ENCODE measurements at places on chromosomes 12 and 14.
A peak's percentile ranks its signal among the peaks of the same experiment; 100 is the strongest.

DNA sequence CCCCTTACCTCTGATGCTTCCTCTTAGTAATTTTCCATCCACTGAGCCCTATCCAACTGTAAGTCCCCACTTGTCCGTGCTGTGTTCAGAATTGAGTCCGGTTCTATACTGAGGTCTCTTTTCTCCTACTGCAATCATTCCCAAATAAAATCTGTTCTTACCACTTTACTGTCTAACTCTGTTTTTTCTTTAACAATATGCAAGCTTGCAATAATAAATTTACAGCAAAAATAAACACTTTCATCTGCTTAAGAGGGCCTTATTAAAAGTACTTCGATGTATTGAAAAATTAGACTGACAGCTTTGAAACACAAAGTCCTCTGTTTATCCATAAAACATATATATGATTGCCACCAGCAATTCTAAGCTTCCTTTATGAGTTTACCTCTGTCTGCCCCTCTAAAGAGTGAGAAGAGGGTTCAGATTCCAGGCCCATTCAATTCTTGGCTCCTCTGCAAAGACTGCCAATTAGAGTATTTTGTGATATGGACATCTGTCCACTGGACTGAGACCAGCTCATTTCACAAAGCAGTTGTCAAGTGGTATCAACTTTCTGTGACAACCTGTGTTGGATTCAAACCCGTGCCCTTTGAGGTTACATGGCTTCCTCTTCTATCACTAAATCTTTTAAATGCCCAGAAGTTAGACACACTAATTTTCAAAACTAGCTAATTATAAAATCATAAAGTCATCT is 39.9 kb upstream of the G2E3 start:
- no peak for DNase-seq

DNA sequence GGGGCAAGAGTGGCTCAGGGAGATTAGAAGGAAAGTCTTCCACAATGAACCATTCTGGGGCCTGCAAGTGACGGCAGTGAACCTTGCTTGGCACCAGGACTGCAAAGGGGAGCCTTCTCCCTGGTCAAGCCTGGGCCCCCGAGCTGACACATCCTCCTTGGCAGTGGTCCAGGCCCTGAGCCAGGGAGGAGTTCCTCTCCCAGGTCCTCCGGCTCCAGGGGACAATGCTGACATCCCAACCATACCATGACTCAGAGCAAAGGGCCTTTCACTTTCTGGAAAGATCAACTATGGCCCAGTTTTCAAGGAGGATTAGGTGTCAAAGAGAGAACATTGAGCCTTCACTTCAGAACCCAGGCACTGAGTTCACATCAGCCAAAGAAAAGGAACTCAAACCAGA is 756.5 kb upstream of the TBX3 start:
- no peak for DNase-seq

DNA sequence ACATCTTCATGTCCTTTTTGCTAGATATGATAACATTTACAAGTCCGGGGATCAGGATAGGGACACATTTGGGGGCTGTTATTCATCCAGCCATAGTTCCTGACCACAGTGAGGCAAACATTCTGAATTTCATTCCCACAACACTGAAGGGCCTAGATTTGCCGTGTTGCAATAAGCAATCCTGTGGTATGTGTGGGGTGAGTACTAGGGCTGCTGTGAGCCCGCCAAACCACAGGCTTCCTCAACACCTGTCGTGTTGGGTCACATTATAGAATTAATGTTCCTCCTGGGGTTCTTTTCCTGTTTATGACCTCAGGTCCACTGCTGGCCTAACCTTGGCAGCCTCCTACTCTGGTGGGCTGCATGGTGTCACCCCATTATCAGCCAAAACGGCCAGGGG is 119.2 kb downstream of the TBC1D30 start:
- no peak for DNase-seq

DNA sequence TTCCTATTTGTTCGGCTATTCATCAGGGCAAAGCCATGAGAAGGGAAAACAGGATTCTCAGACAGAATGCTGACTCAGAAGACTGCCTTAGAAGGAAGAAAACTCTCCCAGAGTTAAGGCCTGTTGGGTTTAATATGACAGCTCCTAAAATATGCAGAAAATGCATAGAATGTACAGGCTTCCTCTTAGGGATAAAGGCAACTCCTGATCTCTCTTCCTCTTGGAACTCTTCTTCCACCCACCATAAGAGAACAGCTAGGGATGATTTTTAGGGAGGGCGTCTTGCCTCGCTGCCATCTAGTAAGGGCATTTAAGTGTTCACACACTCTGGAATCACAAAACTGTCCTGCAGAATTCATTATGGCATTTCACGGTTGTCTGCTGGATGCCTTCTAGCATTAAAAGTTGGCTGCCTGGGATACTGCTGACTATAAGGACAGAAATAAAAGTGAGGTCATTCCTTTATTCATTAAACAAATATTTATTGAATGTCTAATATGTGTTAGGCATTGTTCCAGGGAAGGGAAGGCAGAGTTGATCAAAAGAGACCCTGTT is 73.7 kb downstream of the DCAF5 start:
- no peak for DNase-seq

- DNase-seq: peak; percentile 8
Observed at GRCh38 chr12:3885277-3886094, 12.3 kb upstream of the PARP11 start.

DNA sequence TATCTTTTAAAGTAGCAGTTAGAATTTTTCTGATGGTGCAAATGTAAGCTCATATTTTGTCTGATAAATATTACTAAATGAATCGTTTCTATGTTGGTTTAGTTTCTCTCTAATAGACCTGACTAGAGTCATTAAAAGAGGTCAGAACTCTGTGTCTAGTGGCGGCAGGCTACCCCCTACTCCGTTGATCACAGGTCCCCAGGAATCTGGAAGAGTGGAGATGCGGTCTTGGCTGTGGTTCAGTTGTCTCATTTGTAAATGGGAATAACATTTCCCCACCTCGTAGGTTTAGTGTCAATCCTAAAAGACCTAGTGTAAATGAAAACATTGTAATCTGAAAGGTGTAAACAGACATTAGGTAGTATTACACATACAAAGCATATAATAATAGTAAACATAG is 4.7 kb upstream of the FOXJ2 start:
- no peak for DNase-seq

DNA sequence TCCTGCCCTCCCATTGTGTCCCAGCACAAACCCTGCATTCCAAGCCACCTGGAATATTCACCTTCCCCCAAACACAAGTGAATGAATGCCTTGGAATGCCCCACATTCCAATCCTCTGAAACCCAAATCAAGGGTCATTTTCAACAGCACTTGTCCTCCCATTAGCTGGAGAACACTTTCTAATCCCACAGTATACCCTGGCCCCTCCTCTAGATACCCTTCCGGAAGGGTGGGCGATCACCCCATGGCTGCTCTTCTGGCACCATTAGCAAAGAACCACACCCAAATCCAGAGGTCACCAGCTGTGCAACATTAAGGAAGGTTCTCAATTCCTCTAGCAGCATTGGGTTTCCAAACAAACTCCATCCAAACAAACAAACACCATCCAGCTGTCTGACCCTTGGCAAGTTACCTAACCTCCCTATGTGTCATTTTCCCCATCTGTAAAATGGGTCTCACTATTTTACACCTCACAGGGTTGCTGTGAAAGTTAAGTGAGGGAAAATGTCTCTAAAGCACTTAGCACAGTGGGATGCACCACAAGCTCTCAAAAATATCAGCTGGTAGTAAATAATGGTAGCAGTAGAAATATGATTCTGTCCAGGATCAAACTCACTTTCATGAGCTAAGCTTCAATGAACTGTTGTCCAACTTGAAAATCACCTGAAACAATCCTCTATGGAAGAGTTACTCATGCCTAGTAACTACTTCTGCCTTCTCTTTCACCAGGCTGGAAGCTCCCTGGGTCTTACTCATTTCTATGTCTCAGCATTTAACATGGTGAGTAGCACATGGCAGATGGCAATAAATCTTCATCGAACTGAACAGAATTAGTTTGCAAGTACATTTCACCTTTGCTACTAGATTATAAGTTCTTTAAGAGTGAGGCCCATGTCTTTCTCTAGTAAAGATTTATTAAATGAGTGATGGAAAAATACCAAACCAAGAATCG is 5.3 kb downstream of the NUAK1 start:
- DNase-seq: no peak

GRCh38 chr12:114209861-114210260 is 196.1 kb downstream of the TBX5 start:
- no peak for DNase-seq

GRCh38 chr14:99122521-99123125 is 149.4 kb downstream of the BCL11B start:
- no peak for DNase-seq

DNA sequence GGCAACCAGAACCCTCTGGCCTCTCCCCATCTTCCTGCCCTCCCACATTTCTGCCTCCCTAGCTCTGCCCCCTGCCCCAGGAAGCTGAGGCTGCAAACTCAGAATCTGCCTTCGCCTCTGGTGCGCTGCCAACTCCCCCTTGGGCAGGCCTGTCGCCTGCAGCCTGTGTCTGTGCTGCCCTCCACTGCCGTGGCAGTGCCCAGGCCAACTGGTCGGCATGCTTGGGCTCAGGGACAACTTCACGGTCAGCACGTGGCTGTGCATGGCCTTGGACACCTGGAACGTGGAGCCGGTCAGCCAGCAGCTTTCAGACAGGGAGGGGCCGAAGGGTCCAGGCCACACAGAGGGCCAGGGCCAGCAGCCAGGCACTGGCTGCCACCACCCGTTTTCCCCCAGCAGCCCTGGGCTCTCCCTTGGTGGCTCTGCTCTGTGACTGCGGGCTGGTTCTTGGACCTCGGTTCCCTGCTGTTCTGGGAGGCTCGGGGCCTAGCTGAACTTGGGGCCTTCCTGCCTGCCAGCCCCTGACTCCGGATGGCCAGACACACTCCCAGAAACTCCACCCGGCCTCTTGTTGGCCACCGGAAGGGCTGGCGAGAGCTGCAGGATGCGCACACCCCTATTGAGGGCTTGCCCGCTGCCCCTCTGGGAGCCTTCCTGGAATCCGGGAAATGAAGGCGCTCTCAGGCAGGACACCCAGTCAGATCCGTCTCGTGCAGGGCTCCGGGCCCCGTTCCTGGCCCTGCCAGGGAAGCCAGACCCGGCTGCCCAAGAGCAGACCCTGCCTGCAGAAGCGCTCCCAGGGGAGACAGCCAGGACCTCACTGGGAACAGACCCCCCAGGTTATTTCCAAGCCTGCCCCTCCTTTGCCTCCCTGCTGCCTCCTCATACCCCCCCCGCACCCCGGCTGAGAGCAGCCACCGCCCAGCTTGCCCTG is 34.2 kb upstream of the PPP1R13B start:
- no peak for DNase-seq

GRCh38 chr14:92247947-92248346 is 75.0 kb upstream of the SLC24A4 start:
- DNase-seq: no peak

GRCh38 chr12:44873898-44874297 is 2.2 kb downstream of the NELL2 start:
- peak; percentile 0 for DNase-seq

DNA sequence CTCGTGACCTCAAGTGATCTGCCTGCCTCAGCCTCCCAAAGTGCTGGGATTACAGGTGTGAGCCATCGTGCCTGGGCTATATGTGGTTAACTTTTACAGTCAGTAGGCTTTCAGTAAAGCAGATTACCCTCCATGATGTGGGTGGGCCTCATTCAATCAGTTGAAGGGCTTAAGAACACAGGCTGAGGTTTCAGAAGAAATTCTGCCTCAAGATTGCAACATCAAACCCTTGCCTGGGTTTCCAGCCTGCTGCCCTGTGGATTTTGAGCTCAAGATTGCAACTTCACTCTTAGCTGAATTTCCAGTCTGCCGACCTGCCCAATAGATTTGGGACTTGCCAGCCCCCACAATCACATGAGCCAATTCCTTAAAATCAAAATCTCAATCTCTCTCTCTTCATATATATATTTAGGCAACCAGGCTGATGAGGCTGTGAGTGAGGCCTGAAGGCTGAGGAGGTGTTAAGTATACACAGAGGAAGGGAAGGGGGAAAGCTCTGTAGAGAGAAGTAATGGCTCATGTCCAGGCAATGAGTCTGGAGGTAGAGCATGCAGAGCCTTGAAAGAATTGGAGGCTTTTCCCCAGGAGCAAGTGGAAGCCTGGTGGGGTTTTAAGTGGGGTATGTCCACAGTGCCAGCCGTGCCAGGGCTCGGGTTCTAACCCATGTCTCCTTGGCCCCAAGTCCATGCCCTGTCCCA is 33.3 kb upstream of the ACTN1 start:
- DNase-seq: no peak

DNA sequence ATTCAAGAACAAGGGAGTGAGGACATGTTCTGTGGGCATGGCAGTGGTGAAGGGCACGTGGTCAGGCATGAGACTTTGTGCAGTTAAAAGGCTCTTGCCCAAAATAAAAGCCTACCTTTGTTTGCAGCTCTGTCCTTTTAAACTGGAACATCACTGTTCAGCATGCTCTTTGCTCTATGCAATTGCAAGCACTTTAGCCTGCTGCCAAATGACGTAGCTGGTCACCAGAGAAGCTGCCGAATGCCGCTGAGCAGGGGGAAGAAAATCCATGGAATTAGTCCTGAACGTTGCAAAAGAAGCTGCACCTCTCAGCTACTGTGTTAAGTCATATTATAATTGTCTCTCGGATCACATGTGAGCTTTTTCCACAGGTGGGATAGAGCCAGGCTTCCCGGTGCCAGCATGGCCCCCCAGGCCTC is 176.3 kb upstream of the DIO2 start:
- no peak for DNase-seq

GRCh38 chr12:27515671-27516070 is 8.3 kb upstream of the PPFIBP1 start:
- DNase-seq: no peak

- no peak for DNase-seq
Observed at GRCh38 chr12:54667945-54668344, 19.8 kb upstream of the DCD start.

- DNase-seq: no peak
Observed at GRCh38 chr12:118866346-118866745, 115.0 kb upstream of the SRRM4 start.

GRCh38 chr12:88752183-88752582 is 171.9 kb upstream of the KITLG start:
- no peak for DNase-seq

DNA sequence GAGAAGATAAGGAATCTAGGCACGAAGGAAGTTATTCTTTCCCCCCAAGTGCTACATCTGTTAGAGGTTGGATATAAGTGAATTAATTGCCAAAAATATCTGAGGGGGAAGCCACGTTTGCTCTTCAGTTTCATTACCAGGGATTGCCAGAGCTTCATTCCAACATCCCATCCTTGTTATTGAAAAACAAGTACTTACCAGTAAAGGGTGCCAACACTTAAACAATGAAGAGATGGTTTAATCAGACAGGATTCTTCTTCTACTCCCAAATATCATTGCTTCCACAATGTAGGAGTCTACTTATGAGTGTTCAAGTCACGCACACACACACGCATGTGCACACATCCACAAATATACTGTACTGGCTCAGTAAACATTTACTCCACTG is 312.4 kb downstream of the RPAP3 start:
- no peak for DNase-seq

DNA sequence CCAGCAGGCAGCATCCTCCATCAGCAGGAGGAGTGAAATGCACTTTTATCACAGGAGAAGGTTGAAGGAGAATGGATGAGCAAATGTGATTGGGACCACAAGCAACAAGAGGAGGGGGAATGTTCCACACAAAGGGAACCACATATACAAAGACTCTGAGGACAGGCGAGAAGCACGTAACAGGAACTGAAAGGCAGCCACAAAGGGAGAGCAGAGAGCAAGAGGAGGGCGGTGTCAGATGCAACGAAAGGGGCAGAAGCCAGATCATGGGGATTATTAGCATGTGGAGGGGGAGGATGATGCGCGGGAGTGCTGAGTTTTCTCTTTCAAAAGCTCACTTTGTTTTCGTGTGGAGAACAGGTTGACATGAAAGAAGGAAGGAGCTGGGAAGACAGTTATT is 241.1 kb downstream of the SPTSSA start:
- no peak for DNase-seq

GRCh38 chr12:55642669-55643068 is 6.0 kb downstream of the OR10P1 start:
- DNase-seq: no peak

Data from HCT116 (cell line).